ENCODE measurements at places on chromosomes 3 and 15.

DNA sequence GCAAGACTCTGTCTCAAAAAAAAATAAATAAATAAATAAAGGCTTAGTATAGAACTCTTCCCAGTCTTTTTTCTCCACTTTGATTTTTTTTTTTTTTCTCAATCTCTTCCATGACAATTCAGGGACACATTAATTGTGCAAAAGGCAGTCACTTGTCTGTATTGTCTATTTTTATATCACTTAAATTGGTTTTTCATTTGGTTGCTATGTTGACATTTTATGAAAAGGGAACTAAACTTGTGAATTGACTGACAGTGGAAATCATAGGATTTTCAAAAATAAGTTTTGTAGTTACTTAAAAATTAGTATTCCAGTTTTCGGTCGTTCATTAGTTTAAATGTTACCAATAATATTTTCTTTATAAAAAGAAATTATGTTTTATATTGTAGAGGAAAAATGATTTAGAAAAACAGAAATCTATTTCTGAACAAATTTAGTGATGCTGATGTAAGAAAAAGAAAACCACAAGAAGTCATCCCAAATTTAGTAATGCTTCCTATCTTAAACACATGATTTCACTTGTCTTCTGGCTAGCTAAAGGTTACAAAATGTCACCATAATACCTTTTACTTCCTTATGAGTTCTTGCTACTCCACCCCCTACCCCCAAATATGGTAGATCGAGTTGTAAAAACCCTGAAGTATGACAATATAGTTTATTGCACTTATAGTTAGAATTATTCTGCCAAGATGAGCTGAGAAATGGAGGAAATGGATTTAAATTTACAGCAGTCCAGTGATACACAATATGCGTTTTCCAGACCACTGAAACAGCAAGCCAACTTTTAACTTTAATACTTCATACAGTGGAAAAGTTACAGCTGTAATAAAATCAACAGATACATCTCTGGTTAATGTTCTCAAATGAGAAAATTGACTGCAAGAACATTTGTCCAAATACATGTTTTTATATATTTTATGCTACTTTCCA is 37.0 kb downstream of the PPARG start:
- no peak for DNase-seq

- DNase-seq = no peak
Observed at GRCh38 chr15:78977591-78978347, 32.9 kb upstream of the CTSH start.

DNA sequence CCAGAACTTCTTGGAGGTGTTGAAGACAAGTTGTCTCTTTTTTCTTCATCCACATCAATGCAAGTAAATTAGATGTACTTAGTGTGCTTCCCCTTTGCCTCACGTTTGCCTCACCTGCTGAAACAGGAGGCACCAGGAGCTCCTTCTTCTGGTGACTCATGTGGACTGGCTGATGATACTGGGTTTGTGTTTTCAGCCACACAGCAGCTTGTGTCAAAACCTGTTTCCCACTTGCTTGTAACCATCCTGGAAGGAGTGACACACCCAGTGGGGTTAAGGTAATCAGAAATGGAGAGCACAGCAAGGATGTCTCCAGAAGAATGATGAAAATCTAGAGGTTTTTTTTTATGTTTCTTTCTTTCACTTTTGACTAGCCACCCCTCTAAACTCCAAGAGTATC is 143.3 kb upstream of the RBMS3 start:
- DNase-seq = no peak

DNA sequence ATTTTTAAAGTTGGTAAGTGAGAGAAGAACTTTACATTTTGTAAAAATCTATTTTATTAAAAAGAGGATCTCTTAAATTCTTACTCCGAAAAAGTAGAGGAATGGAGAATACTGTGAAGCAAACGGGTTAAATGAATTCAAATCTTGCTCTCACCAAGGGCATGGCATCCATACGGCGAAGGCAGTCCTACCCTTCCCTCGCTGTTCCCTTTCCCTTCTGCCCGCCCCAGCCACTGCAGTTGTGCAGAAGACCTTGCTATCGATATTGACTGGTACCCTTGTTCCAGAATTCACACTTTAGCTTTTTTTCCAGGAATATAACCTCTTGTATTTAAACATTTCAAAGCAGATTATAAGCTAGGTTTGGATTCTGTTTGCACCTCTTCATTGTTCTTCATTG is 239.5 kb downstream of the ZPLD1 start:
- no peak for DNase-seq

- no peak for DNase-seq
Observed at GRCh38 chr3:149152420-149152819, 23.0 kb downstream of the HPS3 start.

- DNase-seq = no peak
Observed at GRCh38 chr3:57061556-57061955, 1.1 kb downstream of the SPATA12 start.

DNA sequence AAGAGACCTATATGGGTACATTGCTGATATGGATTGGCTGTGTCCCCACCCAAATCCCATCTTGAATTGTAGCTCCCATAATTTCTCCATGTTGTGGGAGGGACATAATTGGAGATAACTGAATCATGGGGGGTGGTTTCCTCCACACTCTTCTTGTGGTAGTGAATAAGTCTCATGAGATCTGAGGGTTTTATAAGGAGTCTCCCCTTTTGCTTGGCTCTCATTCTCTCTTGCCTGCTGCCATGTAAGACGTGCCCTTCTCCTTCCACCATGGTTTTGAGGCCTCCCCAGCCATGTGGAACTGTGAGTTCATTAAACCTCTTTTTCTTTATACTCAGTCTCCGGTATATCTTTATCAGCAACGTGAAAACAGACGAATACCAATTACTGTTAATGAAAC is 5.0 kb upstream of the ARRDC4 start:
- DNase-seq = no peak

GRCh38 chr3:42750834-42751233 is 22.2 kb downstream of the CCDC13 start:
- DNase-seq = no peak

GRCh38 chr3:191216510-191216909 is 17.5 kb downstream of the OSTN start:
- no peak for DNase-seq

DNA sequence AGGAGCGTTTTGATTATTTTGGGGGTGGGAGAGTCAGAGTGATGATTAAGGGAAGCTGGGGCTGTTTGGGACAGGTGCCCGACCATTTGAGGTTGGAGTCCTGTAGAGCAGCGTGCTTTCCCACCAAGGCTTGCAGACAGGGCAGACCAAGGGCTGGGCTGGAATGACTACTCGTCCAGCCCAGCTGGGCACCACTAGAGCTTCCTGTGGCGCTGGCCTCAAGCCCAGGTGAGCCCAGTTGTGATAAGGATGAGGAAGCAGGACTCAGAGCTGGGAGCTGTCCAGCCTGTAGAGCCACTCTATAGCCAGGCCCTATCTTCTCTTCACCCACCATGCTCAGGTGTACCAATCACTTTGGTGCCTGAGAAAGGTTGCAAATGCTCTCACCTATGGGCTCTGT is 75.8 kb upstream of the ACAN start:
- no peak for DNase-seq

GRCh38 chr15:32089851-32090359 is 59.6 kb downstream of the CHRNA7 start:
- DNase-seq = no peak

DNA sequence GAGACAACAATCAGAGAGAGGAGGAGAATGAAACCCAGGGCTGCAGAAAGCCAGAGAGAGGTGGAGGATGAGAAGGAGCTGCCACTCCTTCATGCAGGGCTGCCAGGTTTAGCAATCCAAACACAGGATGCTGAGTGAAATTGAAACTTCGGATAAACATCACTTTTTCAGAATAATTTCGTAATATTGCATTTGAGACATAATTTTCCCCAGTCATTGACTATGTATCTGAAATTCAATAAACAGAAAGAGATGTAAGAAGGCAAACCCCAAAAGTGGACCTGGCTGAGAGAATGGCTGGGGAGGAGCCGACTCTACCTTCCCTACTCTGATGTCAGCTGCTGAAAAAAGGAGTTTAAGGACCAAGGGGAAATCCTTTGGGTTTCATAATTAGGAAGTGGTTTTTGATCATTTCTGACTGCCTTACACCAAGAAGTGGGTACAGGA is 33.8 kb downstream of the SLC9A9 start:
- no peak for DNase-seq

DNA sequence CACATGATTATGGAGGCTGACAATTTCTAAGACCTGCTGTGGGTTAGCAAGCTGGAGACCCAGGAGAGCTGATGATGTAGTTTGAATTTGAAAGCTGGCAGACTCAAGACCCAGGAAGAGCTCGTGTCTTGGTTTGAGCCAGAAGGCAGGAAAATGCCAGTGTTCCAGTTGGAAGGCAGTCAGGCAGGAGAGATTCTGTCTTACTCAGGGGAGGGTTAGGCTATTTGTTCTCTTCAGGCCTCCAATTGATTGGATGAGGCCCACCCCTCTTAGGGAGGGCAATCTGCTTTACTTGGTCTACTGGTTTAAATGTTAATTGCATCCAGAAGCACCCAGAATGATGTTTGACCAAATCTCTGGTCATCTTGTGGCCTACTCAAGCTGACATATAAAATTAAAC is 40.4 kb upstream of the IGF2BP2 start:
- DNase-seq = no peak

- DNase-seq = no peak
Observed at GRCh38 chr3:69739204-69740102, at the start of gene MITF. Gene MITF (plus strand): TSS chr3:69739464. CDS start chr3:69739598, 134 bp downstream.

DNA sequence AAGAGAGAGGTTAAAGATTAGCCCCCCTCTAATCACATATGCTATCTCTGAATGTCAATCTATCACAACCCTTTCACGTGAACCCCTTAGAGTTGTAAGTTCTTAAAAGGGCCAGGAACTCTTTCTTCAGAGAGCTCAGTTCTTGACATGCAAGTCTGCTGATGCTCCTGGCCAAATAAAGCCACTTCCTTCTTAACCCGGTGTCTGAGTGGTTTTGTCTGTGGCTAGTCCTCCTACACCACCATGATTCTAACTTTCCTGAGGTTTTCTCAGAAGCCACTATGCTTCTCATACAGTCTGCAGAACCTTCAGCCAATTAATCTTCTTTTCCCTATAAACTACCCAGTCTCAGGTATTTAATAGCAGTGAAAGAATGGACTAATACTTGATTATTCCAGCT is 231.1 kb upstream of the CNTN6 start:
- no peak for DNase-seq

DNA sequence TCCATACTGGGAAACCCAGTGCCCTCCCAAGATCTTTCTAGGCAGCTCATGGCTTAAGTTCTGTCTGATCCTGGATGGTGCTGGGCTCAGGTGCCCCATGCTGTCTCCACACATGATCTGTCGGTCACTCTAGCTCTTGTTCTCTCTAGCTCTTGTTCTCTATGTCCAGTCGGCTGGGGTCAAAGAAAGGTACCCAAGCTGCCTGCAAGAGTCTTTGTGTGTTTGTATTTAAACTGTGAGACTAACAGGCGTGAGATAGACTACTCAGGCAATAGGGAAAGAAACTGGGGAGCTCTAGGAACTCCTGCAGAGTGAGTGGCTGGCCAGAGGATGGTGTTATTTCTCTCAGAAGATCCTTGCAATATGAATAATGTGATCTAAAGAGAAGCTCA is 40.2 kb downstream of the GPR156 start:
- DNase-seq = no peak

DNA sequence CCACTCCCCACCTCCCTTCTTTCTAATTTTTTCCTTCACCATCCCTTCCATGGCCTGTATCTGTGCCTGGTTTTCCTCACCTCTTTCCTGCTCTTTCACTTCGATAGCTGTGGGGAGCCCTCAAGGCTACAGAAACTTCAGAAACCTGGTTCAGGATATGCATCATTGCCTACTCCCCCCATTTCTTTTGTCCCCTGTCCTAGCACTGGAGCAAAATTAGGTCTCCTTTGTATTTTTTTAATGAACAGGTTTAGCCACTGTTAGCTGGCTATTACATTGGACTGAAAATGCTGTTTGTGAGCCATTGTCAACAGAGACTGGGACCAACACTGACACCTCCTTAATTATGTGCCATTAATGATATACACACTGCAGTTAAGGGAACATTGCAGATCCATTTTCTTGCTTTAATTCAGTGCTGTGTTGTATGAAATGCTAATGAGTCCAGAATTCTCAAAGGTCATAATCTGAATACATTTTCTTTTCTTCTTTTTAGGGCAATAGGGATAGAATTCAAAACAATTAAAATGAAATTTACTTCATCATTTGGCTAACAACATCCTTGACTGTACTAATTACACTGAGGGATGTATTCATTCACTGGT is 138.6 kb downstream of the PDCD6IP start:
- no peak for DNase-seq

GRCh38 chr3:71530903-71531530 is 52.5 kb downstream of the FOXP1 start:
- DNase-seq = no peak

DNA sequence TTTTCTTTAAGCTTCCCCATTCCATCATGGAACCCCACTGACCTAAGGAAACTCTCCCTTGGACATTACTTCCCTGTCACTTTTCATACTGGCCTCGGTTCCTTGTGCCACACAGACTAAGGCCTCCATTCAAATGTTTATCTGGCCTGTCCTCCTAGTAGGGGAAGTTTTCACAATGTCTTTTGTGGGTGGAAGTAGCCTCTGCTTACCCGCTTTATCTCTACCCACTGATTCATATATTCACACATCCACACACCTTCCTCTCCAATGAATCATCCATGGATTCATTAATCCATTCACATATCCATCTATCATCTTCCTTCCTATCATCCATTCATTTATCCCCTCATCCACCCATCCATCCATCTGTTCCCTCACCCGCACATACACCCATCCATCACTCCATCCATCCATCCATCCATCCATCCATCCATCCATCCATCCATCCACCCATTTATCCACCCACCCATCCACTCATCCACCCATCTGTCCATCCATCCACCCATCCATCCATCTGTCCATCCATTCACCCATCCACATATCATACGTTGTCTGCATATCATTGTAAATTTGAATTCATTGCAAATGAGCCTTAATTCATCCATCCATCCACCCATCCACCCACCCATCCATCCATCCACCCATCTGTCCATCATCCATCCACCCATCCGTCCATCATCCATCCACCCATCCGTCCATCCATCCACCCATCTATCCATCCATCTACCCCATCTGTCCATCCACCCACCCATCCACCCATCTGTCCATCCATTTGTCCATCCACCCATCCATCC is 49.1 kb downstream of the IQSEC1 start:
- DNase-seq = no peak

DNA sequence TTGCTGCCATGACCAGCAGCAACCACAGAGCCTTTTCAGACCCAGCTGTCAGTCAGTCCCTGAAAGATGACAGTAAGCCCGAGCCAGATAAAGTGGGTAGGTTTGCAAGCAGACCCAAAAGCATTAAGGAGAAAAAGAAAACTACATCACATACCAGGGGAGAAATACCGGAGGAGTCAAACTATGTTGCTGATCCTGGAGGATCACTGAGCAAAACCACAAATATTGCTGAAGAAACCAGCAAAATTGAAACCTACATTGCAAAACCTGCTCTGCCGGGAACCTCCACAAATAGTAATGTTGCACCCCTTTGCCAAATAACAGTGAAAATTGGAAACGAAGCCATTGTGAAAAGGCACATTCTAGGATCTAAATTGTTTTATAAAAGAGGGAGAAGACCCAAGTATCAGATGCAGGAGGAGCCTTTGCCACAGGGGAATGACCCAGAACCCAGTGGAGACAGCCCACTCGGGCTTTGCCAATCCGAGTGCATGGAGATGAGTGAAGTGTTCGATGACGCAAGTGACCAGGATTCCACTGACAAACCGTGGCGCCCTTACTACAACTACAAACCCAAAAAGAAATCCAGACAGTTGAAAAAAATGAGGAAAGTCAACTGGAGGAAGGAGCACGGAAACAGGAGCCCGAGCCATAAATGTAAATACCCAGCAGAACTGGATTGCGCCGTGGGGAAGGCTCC is 42.1 kb upstream of the RASA2 start:
- no peak for DNase-seq
